Umbilical cord (tissue), 2 donors: ENCODE measurements at places on chromosomes 1 and 21.

DNA sequence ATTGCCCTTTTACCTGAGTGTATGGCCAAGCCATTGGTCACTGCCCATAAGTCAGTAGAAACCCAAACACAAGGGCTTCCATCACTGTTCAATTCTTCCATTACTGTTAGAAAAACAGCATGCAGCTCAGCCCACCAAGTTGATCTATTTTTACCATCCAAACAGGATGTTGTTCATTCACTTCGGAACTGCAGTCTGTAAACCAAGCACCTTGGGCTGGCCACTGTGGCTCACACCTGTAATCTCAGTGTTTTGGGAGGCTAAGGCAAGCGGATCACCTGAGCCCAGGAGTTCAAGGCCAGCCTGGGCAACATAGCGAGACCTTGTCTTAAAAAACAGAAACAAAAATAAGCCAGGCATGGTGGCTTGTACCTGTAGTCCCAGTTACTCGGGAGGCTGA, 8.7 kb upstream of the MFSD2A start:
- no peak for DNase-seq

DNA sequence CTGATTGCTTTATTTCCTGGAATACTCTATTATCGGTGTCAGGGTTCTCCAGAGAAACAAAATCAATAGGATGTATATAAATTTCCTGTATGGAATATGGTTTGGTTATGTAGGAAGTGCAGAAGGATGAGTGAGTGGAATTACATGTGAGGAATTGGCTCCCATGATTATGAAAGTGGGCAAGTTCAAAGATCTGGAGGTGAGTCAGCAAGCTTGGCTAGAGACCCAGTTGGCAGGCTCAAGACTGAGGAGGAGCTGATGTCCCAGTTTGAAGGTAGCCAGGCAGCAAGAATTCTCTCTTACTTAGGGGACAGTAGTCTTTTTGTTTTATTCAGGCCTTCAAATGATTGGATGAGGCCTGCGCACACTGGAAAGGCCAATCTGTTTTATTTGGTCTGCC, 57.5 kb downstream of the MAP3K7CL start:
- DNase-seq = peak; percentile 22

DNA sequence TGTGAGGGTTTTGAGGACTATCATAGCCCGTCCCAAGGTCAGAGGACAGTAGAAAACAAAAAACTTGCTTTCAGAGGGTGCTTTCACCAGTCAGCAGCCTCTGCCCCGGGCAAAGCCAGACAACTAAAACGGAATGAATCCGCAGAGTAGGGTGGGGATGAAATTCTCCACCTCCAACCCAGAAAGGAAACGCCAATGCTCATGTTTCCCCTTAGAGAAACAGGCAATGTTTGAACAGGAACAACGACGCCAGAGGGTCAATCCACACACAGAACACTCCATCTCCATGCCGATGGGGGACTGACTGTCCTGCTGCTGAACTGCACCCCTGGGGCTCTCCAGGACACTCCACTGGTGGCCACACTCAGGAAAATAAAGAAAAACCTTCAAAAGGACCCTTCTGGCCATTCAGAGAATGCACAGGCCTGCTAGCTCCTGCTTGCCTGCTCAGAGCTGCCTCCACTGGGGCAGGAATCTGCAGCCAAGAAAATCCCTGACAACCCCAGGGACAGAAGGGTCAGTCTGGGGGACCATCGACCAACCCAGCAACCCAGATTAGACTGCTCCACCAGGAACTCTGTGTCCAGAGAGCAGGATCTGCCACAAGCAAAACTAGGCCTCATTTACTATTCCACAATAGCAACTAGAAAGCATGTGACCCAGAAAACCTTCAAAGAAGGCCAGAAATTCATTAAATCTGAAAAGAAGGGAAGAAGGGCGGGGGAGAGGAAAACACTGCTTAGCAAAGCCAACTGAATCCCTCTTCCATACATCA, 116.0 kb downstream of the TOMM20 start:
- no peak for DNase-seq

GRCh38 chr1:231478811-231479210, 49.7 kb upstream of the TSNAX start:
- DNase-seq = peak; percentile 3

DNA sequence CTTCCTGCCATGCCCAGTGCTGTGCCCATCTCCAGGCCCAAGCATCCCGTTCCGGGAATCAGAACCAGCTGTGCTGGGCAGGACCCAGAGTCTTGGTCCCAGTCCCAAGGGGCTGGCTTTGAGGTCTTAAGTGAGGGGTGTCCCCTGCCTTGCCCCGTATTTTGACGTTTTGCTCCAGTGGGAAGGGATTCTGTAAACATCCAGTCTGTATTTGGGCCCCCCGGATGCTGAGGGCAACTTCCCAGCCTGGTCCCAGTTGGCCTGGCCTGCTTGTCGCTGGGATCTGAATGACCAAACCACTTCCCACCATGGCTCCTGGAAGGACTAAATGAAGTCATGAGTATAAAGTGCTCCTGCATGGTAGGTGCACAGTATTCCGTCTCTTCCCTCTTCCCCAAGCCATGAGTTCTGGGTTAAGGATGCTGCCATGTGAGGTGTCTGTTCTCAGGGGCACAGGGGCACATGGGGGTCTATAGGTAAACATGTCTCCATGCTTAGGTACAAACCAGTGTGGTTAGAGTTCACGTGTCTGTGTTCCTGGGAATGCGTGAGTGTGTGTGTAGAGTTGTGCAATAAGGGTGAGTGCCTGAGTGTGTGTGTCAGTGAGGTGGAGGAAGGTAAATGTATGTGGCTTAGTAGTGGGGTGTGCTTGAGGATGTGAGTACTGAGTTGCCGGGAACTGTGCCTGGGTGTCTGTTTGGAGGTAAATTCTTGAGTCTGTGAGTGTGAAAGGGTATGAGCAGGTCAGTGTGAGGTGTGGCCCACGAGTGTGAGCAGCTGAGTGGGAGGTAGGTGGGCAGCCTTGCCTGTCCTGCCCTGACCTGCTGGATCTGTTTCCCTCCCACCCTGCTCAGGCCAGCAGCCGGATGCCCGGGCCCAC, 1.5 kb downstream of the B4GALT2 start:
- DNase-seq = no peak

GRCh38 chr1:184624626-184625025, 130.0 kb downstream of the EDEM3 start:
- DNase-seq = no peak

GRCh38 chr1:98870959-98871903, 133.4 kb downstream of the PLPPR5 start:
- DNase-seq = no peak

DNA sequence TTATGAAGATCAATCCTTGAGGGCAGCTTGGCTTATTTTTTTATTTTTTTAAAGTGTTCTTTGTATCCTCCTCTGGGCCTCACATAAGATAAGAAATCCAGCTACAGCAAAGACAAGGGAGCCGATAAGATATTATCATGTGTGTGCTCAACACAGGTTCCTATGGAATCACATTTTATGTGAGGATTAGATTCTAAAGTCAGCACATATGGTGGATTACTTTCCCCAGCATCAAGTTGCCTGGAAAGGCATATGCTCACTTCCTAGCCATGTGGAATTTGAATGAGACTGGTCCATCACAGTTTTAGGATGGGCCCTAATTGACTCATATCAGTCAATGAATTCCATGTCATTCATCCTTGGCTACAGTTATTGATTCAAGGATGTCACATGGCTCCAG, 456.9 kb upstream of the LRRC7 start:
- peak; percentile 94 for DNase-seq

DNA sequence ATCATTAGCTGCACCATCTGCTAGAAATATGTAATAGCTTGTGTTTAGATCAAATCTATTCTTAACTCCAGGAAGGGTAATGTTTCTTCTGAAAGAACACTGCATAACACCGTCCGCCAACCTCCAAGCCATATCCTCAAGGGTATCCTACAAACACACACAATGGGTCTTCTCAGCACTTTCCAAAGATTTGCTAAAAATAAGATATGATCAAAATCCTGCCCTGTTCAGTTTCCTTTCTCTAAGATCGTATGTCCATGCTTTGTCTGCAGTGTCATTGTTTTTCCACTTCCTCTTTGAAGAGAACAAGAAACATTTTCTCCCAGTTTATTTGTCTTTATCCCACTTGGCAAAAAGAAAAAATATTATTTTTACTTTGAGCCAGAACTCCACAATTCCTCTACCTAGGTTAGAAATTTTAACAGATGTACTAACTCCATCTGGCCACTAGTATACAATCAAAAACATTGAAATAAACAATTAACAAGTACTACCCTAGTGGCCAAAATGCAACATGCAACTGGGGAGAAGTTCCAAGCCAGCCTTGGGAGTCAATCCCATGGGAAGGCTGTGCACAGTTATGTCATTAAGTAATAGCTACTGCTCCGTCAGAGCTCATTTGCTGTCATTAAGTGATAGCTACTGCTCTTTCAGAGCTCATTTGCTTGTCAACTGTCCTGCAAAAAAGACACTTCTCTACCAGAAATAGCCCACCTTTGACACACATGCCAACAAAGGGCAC, 37.8 kb downstream of the FRRS1 start:
- DNase-seq = no peak

DNA sequence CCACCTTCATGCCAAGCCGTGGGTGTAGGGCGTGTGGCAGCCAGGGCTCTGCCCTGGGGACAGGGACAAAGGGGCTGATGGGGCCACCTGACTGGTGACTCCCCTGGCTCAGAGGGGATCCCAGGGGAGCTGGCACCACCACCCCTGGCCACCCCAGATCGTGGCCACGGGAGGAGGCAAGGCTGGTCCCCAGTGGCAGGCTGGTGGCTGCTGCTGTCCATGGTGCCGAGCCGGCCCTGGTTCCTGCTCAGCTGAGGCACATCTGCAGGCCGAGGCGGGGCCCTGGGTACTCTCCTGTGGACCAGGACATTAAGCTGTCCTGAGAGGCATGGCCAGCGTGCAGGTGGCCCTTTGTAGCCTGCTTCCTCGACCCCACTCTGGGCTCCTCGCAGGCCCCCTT, 6.5 kb downstream of the PLCH2 start:
- DNase-seq = no peak

- peak; percentile 26 for DNase-seq
Measured at GRCh38 chr1:145690587-145691558, 16.3 kb downstream of the PDZK1 start.

GRCh38 chr1:220922951-220923350, 43.7 kb downstream of the HLX start:
- no peak for DNase-seq

DNA sequence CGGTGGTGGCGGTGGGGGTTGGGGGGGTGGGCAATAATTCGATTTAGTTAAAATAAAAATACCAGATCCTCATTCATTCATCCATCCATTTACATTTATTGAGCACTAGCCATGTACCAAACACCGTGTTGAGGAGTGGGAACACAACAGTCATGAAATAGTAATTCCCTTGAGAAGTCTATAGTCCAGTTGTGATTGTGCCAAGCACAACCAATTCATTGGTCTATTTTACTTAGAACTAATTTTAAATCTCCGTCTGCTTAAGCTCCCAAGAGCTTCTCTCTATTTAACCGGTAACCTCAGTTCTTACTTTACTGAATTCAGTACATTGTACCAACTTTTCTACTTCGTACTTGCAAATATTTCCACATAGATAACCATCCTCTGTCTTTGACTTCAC, 38.4 kb downstream of the WARS2 start:
- DNase-seq = no peak

- DNase-seq = no peak
Measured at GRCh38 chr1:60108196-60108595, 34.6 kb upstream of the C1orf87 start.

GRCh38 chr1:160061369-160062229, 8.4 kb downstream of the KCNJ10 start:
- no peak for DNase-seq

DNA sequence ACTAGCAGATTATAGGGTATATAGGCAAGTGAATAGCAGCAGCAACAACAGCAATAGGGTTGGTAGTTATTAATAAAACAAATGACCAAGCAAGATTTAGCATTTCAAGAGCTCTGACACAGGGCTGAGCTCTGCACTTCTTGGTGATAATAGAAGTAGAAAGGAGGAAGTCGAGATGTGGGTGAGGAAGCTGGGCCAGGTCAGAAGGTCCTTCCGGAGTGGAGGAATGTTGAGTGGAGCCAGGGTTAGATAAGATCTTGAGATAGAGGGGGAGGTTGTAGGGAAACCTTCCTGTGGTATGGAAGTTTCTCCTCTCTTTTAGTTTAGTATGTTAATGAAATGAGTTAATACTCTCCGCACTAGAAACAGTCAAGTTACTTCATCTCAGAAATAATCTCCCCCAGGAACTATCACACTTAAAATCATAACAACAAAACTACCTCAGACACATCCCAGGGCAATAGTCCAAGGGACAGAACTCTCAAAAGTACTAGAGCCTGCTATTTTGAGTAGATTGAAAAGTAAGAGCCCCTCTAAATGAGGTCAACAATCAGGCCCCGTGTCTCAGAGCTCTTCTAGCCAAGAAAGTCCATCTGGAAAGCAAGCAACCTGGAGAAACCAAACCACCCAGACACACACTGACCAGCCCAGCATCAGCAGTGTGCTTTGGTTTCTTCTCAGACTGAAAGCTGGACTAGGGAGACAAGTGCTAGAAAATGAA, 45.4 kb upstream of the ATP1B1 start:
- DNase-seq = peak; percentile 27

DNA sequence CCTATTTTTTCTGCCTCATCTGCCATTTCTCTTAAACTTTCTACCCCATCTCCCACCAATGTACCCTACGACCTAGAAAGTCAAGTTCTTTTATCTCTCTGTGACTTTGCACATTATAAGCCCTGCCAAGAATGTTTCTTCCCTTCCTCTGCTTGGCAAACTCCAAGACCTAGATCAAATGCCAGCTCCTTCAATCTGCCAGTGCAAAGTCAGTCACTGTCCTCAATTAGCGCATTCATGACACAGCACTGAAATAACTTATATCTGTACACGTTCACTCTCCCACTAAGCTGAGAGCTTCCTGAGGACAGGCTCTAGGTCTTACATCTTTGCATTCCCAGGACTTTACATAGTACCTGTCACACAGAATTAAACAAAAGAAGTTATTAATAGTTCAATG, 21.4 kb upstream of the LSM10 start:
- no peak for DNase-seq

DNA sequence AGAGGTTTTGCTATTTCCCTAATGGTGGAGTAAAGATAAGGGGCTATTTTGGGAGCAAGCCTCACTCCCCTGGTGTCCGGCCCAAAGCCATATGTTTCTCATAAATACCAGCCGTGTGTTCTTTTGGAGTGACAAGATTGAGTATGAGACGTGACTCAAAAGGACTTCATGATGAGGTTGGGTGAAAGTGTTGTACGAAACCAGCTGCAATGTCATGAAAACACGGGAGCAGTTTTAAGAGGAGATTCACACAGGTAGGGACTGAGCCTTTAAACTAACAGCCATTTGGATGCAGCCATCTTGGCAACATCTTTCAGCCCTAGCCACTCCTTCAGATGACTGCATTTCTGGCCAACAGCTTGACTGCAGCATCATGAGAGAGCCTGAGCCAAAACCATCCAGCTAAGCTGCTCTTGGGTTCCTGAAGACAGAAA, 532.3 kb upstream of the USP24 start:
- no peak for DNase-seq

- no peak for DNase-seq
Measured at GRCh38 chr1:92808381-92808780, 23.5 kb upstream of the RPL5 start.

- no peak for DNase-seq
Measured at GRCh38 chr1:72150508-72150907, 131.8 kb downstream of the NEGR1 start.
